ENCODE measurements at places on chromosomes 6 and 20. TPM values are rescaled to one million over a fixed set of nuclear protein-coding genes. Genes with fewer than 3 reads are reported as not detected.

- H3K36me3 ChIP-seq: peaks cover 59% of the 10 kb centered on the region
- H3K4me1 ChIP-seq: peaks cover 51% of the 10 kb centered on the region
- H3K27ac ChIP-seq: no peak overlapping the region
- no peaks in the 10 kb centered on the region for H3K27me3 ChIP-seq
- no peak overlapping the region for H3K4me3 ChIP-seq
These were observed 30.4 kb downstream of the C6orf89 start for GRCh38 chr6:36916126-36916525.

DNA sequence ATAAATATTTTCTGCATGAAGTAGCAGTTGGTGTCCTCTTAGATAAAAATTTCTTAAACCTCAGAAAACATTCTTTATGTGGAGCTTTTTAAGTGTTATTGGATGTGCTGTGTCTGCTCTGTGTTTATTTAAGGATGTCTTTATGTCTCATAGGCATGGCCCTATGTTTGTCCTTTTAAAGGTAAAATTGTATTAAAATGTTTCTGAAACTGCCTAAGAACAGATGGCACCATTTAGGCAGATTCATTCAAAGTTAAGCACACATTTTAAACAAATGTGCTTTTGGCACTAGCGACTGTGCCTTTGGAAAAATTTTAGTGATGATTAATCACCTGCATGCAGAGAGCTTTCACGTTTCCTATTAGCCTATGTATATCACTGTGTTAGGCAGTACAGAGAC is 125.2 kb downstream of the KIF6 start:
- no peak for DNase-seq
- H3K4me1 ChIP-seq: no peaks in the 10 kb centered on the region
- H3K27me3 ChIP-seq: peaks cover 3% of the 10 kb centered on the region
- H3K36me3 ChIP-seq: no peaks in the 10 kb centered on the region

DNA sequence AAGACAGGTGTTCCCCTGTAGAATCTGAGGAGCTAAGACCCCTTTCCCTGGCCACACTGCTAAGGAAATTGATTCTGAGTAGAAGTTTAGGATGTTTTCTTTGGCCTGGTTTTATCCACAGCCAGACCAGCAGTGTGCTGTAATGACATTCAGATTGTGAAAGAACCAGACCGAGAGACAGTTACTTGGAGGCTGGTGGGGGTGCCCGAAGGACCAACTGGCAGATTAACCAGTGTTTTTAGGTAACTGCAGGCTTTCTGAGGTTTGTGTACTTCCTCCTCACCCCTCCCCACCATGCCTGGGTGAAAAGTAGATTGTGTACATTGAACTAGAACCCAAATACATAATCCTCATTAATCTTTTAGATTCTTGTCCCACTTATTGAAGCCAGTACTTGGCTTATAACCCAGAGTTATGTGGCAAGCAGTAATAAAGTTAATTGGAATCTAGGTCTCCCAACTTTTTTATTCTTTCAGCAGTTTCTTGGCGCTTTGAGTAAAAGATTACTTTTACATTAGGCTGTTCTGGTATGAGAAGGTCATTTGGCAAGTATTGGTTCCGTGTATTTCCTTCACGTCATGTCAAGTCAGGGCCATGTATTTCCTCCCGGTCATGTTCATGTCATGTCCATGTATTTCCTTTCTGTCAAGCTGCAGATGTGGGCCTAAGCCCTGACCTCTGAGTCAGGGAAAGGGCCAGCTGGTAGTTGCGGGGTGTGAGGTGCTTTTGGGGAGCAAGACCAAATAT is 93.7 kb downstream of the TCP11 start:
- H3K27me3 ChIP-seq: no peaks in the 10 kb centered on the region
- DNase-seq: no peak
- H3K36me3 ChIP-seq: no peaks in the 10 kb centered on the region
- peaks cover 4% of the 10 kb centered on the region for H3K4me1 ChIP-seq
- H3K27ac ChIP-seq: no peak overlapping the region
- H3K4me3 ChIP-seq: no peak overlapping the region

- no peaks in the 10 kb centered on the region for H3K36me3 ChIP-seq
- H3K27me3 ChIP-seq: peaks cover 22% of the 10 kb centered on the region
- H3K4me3 ChIP-seq: no peak overlapping the region
- DNase-seq: no peak
These were observed 11.9 kb upstream of the NSFL1C start for GRCh38 chr20:1478566-1478965.

GRCh38 chr6:37862430-37862829 is 42.9 kb downstream of the ZFAND3 start:
- no peaks in the 10 kb centered on the region for H3K27me3 ChIP-seq
- no peak for DNase-seq
- H3K27ac ChIP-seq: no peak overlapping the region
- peaks cover 8% of the 10 kb centered on the region for H3K36me3 ChIP-seq
- peaks cover 35% of the 10 kb centered on the region for H3K4me1 ChIP-seq

- DNase-seq: no peak
- H3K27ac ChIP-seq: no peak overlapping the region
These were observed 11.0 kb upstream of the CFAP206 start for GRCh38 chr6:87396595-87397392.

DNA sequence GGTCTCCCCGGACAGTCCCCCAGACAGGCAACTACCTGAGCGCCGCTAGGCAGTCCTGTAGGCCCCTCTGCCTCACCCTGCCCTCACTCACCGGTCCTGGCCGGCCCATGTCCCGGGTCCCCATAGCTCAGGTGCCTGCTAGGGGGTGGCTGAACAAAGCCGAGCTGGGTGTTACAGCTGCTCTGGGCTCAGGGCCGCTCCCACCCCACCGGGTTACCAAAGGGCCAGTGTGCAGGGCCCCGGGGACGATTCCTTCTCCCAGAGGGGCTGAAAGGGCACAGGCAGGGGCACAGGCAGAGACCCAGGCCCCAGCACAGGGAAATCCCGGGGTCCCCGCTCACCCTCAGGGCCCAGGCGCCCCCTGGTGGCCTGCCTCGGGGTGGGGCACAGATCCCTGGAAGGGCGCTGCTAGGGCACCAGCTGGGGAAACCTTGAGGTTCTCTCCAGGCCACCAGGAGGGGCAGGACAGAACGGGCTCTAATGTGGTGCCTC is 118.4 kb downstream of the GRM4 start:
- H3K4me3 ChIP-seq: no peak overlapping the region
- peaks cover 2% of the 10 kb centered on the region for H3K27me3 ChIP-seq
- DNase-seq: peak; percentile 70
- H3K36me3 ChIP-seq: no peaks in the 10 kb centered on the region

COX4I2 gene
- total RNA-seq: not detected
